Pancreas (tissue), 10 donors: ENCODE measurements at places on chromosomes 1 and 21. TPM values are rescaled to one million over a fixed set of nuclear protein-coding genes. Genes with fewer than 3 reads are reported as not detected.

DNA sequence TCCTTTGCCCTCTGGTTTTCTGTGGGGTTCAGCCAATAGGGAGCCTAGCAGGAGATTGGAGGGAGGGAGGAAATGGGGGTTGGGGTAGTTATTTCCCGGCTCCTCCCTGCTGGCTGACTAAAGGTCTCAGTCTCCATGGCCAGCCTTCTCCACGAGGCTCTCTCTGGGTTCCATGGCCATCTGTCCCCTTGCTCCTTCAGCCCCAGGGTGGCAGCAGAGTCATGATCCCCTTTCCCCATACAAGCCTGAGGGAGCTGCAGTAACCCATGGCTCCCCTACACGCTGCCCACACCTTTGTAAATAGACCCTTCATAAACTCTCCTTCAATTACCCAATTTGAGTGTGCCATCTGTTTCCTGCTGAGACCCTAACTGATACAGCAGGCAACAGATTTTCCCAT lies 176.1 kb upstream of the CSF3R start:
- no peak for DNase-seq

- no peak for DNase-seq
Measured at GRCh38 chr1:46903481-46903880, 37.8 kb downstream of the CYP4A11 start.

- DNase-seq = no peak
Measured at GRCh38 chr1:93435443-93435842, 12.5 kb upstream of the FNBP1L start.

DNA sequence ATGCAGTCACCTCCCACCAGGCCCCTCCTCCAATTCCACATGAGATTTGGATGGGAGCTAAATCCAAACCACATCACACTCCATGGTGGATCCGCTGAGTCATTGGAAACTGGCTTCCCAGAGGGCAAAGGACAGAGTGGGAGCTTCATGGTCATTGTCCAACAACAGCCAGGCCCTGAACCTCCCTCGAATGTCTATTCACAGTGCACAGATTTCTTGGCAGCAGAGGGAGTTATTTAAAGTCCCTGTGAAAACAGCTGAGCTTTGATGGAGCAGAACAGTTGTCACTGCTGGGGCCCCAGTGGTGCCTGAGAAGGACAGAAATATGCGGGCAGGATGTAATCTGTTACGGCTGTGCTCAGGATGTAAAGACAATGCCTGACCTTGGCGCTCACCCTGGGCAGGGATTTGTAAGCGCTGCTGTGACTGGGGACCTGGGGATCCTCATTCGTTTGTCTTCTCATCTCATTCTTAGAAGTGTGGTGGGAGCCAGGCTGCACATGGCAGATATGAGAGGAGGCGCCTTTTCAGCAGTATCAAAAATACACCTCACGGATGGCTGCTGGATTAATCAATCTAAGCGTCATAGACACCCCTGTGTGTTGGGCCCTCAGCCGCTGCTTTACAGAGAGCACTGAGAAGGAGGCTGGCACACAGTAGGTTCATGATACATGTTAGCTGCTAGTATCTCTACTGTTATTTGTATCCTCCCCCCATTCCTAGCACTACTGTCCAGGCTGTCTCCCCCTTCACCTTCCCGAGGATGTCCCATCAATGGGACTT lies 439.4 kb downstream of the PTPRU start:
- DNase-seq = no peak

DNA sequence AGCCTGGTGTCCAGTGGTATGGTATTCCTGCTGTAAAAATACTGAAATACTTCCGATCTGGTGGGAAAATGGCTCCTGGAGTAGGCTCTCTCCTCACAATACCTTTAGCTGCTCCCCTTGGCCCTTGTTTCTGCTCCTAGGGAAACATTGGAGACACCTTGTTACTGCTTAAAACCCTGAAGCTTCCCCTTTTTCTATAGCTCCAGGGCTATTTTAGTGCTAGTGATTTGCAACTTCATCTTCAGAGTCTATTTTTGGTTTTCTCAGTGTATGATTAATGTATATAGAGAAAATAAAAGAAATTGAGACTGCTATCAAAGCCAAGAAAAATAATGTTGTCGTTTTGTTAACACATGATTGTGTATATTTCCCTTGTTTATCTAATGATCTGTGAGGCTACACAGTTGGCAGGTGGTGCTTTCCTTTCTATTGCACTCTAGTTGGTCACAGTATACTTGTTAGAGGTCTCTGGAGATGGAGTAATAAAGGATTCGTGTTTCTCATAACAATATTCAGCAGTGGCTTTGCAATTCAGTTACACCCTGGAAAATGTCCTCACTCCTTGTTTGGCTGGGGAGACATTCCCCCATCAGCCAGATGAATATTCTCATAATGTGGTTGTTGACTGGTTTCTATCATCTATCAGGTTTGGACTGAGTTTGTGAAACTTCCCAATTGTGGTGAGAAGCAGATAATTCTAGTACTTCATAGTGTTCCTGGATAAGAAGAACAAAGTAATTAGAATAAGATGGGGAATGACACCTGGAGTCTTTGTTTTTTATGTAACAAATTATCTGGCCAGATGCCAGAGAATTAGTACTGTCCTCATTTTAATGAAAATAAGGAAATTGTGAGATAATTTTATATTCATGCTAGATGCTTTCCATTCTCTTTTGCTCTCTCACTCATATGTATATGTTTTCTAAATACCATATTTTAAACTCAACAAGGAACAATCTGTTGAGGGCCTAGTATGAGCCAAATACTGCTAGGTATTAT lies 44.8 kb upstream of the CACYBP start:
- no peak for DNase-seq

- no peak for DNase-seq
Measured at GRCh38 chr1:111603979-111604378, 15.6 kb upstream of the RAP1A start.

DNA sequence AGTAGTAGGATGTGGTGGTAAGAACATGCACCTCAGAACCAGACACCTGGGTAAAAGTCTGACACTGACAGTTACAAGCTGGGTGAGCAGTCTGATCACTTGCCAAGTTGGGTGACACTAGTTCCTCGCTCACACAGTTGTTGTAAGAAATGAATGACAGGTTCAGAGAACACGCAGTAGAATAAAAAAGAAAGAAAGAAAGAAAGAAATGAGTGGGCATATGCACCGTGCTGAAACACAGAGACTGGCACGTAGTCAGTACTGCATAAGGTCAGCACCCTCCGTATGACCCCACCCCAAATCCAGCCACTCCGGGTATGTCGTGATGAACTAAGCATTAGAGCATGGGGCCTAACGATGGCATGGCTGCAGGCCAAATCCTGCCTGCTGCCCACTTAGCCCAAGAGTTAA lies 90.6 kb downstream of the GLUL start:
- no peak for DNase-seq

GRCh38 chr1:74699331-74699730 lies 25.7 kb upstream of the ERICH3 start:
- DNase-seq = no peak

DNA sequence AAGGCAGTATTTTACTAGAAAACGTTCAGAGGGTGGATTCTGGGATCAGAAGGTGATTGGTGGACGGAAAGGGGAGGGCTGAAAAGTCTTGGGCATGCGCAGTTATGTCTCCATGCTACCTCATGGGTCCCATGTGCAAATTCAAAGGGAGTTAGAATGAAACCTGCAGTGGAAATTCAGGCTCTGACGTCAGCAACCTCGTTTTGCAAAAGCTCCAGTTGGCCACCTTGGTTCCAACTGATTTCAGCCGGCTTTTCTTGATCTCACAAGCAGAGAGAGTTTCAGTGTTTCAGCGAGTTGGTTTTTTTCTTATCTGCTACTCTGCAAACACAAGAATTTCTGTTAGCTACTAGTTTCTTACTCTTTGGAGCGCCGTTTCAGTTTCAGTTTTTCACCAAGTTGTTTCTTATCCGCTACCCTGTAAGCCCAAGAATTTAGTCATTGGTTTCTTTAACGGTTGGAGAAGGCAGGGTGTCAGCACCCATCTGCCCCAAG lies 69.8 kb upstream of the PGBD5 start:
- DNase-seq = peak; percentile 84

DNA sequence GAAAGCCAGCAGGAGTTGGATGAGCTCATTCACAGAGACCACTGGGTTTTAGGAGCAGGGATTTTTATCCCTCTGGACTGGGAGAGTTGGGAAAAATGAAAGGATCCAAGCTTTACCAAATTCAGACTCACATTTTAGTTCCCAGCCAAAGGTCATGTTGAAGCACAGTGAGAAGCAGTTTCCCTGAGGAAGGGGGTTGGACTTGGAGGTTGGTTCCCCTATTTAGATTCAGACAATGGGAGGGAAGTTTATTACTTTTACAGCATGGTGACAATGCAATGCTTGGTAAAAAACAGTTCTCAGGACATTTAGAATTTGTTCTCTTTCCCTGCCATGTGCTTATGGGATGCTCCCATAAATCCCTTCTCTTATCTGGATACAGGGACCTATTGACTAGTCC lies 57.3 kb upstream of the ZNF648 start:
- no peak for DNase-seq

- peak; percentile 82 for DNase-seq
Measured at GRCh38 chr1:153612755-153613331, at the start of gene S100A16. S100A16 (minus strand) TSS chr1:153613137; CDS start chr1:153608151, 4,986 bp downstream.

DNA sequence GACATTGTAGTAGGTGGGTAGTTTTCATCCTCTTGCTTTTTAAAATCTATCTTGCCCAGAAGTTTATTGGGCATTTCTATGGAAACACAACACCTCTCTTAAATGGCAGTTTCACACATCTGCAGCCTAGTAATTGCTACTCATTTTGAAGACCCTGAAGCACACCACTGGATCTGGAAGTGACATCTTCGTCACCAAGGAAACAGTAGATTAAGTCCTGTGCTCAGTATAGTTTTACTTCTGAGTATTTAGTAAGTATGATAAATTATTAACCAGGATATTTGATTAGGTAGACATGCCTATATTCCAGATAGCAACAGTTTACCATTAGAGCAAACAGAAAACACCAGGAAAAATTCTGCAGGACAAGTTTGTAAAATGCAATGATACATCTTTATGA lies 48.7 kb downstream of the UCK2 start:
- DNase-seq = no peak

- no peak for DNase-seq
Measured at GRCh38 chr1:169012416-169012815, 94.1 kb upstream of the ATP1B1 start.

GRCh38 chr1:98143403-98143802 lies 222.6 kb upstream of the DPYD start:
- no peak for DNase-seq

- no peak for DNase-seq
Measured at GRCh38 chr1:176866011-176866714, 298.3 kb downstream of the ASTN1 start.

DNA sequence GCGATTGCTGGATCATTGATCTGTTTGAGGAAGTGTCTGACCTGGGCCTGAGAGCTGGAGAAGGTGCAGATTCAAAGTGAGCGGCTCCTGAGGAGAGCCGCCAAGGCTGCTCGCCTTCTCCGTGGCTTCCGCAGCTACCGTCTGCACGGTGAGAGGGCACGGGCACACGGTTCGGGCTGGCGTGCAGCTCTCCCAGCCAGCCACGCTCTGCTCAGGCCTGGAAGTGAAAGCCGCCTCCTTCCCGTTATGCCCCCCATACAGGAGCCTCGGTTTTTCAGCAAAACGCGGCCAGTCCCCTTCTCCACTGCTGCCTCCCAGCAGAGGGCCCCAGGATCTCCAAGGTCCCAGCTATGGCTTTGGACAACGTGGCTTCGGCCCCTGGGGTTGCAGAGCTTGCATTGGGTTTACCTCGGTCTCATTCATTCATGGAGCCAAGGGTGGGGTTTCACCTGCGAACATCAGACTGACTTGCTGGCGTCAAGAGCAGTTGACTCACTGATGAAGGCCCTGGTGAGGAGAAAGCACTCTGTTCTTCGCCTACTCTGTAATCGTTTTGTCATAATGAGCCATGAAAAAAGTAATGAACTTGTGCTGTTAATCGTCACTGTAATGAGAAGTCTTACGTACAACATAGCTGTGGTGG lies 24.4 kb upstream of the PDXK start:
- no peak for DNase-seq

- no peak for DNase-seq
Measured at GRCh38 chr1:115951560-115951959, 24.8 kb upstream of the SLC22A15 start.

- no peak for DNase-seq
Measured at GRCh38 chr1:93503163-93503562, 55.2 kb downstream of the FNBP1L start.

GRCh38 chr1:54581621-54582035 lies 33.6 kb downstream of the ACOT11 start:
- peak; percentile 100 for DNase-seq

DNA sequence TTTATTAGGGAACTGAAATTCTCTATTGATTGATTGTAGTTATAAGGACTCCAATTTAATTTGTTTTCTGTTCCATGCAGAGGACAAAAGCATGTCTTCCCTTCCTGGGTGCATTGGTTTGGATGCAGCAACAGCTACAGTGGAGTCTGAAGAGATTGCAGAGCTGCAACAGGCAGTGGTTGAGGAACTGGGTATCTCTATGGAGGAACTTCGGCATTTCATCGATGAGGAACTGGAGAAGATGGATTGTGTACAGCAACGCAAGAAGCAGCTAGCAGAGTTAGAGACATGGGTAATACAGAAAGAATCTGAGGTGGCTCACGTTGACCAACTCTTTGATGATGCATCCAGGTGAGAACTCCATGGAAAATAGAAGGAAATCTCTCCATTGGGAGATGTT lies 1.5 kb downstream of the SETDB1 start:
- DNase-seq = no peak

Gene HCN3
- 0.66 TPM for total RNA-seq

Gene C8B
- 0.28 TPM for total RNA-seq

Gene SPATA46
- total RNA-seq = not detected

Gene PSEN2
- 70.2 TPM for total RNA-seq

Gene SH2D1B
- total RNA-seq = 0.06 TPM

Gene NID1
- total RNA-seq = 4.0 TPM

Gene ACKR1
- 5.2 TPM for total RNA-seq

Gene DMRTA2
- not detected for total RNA-seq

Gene S100A8
- 20.4 TPM for total RNA-seq

Gene AMPD1
- total RNA-seq = not detected
